Activated CD4-positive, alpha-beta T cell treated with anti-CD3 and anti-CD28 coated beads, Interleukin-2, amount 10 ng/mL, durations not matched to agents 24 days and 14 days (primary cell): ENCODE measurements at places on chromosomes 16 and 17. TPM values are rescaled to one million over a fixed set of nuclear protein-coding genes. Genes with fewer than 3 reads are reported as not detected.

Gene SLC2A4
- total RNA-seq = 0.17 and 0.37 TPM in 2 replicates

Gene RNF222
- total RNA-seq = not detected in 2 replicates

Gene KCNH6
- total RNA-seq = not detected in 2 replicates

Gene LPO
- not detected in 2 replicates for total RNA-seq

Gene TMEM204
- 19.9 and 20.8 TPM in 2 replicates for total RNA-seq
